PC-3 (cell line): ENCODE measurements at places on chromosomes 12 and 14. TPM values are rescaled to one million over a fixed set of nuclear protein-coding genes. Genes with fewer than 3 reads are reported as not detected.

- no peak for DNase-seq
Measured at GRCh38 chr12:71440763-71441748, 1.5 kb downstream of the LGR5 start.

DNA sequence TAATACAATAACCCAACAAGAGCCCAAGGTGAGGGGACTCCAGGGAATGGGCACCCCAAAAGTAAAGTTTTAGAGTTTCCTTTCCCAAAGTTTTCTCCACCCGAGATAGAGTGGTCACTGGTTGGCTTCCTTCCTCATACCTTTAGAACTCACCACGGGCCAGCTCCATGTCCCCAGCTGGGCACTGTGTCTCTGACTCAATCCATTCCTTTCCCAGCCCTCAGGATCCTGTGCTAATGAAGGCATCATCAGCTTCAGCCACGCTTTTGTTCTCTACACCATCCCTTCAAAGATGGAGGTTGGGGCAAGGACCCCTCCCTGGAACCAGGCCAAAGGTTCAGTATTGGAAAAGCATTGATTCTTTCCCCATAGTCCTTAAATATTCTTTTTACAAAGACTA, 59.8 kb upstream of the VASH1 start:
- DNase-seq, result no peak

DNA sequence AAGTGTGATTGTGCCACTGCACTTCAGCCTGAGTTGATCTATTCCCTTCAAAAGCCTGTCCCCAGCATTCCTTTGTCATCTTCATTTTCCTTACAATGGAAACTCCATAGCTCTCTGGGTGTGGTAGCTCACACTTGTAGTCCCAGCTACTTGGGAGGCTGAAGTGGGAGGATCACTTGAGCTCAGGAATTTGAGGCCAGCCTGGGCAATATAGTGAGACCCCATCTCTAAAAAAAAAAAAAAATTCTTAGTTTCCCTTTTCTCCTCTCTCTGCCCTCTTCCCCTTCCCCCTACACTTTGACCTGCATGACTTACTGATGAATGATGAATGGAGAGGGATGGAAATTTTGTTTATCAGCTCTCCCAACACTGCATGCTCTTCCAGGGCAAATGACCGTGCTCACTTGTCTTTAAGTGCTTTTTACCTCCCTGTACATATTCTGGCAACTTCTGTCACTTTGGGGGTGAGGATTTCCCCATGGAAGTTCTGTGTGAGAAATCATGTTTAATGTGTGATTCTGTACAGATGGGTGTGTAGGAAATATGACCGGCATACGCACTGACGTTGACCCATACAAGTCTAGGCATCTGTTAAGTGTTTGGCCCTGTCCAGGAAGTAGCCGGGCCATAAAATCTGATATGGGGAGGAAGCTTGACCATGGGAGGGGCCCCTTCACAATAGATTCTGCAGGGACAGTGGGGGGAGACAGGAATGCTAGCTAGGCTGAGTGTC, 65.4 kb downstream of the ZFP36L1 start:
- no peak for DNase-seq

GRCh38 chr12:49294086-49294803, 702 bp upstream of the PRPH start:
- no peak for DNase-seq

DNA sequence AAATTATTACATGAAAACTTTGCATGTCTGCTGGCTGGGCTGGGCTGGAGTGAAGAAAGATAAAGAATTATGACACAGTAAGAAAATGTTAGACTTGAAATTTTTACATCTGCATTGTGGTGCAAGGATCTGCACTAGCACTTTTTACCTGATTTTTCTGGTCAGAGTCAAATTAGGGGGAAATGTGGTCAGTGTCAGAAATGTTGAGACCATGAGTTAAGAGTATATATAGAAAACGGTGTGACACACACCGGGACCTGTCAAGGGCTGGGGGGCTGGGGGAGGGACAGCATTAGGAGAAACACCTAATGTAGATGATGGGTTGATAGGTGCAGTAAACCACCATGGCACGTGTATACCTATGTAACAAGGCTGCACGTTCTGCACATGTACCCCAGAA, 90.3 kb downstream of the IGF1 start:
- DNase-seq, result no peak

The KRT77 gene
- total RNA-seq, result not detected in 2 replicates

The TMEM30B gene
- total RNA-seq, result 70.6 and 85.3 TPM in 2 replicates

- no peak for DNase-seq
Measured at GRCh38 chr12:57341275-57341990, 89.4 kb downstream of the R3HDM2 start.

The MANSC4 gene
- 1.9 and 4.1 TPM in 2 replicates for total RNA-seq

DNA sequence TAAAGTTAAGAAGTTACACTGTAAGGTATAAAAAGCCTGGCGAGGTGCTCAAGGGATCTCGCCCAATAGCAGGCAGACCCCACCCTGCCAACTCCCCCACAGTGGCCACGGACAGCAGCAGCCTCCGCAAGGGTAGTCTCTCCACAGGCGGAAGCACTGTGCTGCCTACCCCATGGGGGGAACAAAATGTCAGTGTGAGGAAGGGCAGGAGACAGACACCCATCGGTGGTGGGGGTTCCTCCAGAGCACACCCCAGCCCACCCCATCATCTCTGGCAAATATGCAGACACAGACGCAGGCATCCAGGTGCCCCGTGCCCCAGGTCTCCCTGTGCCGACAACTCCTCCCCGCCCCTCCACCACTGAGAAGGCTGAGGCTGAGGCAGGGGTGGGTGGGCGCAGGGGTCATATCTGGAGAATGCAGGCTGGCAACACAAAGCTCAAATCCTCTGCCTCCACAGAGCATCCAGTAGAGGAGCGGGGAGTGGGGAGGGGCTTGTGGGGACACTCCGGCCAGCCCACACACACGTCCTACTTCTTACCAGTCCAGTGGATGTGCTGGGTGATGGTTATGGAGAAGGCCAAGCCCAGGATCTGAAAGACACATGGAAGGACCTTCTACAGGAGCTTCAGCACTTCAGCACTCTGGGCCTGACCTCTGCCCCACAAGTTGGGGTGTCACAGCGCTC, 68.3 kb upstream of the DDX11 start:
- no peak for DNase-seq

The MDP1 gene
- 16.2 and 23.5 TPM in 2 replicates for total RNA-seq

DNA sequence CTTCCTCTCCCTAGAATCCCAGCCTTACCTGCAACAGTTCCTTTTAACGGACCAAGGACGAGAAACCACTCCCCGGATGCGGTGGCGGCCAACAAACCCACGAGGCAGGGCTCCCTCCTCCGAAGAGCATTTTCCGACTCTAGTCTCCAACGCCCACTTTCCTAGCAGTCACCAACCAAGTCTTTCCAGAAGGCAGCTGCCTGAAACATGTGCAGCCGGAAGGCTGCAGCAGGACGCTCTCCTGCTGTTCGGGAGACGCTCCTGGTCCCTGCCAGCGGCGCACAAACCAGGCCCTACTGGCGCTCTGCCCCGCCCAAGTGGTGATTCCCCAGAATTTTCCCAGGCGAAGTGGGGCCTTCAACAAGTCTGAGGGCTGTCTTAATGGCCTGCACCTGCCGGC, 21.1 kb upstream of the ADAM20 start:
- no peak for DNase-seq

The SYNDIG1L gene
- not detected in 2 replicates for total RNA-seq

- DNase-seq, result peak; percentile 72
Measured at GRCh38 chr14:23352506-23353432, at the start of gene SLC22A17. Gene SLC22A17 (minus strand): TSS chr14:23352887.

GRCh38 chr12:94963649-94964048, 39.8 kb downstream of the NDUFA12 start:
- no peak for DNase-seq

GRCh38 chr14:63475761-63476160, 67.4 kb downstream of the PPP2R5E start:
- DNase-seq, result no peak

DNA sequence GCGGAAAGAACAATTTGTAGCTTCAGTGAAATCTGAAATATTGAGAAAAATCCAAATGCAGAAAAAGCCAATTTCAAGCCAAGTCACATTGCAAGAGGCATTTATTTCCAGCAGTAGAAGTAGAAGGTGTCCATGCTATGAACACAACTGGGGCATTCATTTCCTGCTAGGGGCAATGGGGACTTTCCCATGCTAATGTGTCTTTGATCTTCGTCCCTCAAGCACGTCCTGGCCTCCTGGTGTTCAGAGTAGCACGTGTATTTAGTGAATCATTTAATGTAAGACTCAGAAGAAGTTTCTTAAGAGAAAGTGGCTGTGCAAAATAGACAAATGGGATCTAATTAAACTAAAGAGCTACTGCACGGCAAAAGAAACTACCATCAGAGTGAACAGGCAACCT, 267.9 kb downstream of the TMEM132C start:
- DNase-seq, result no peak

DNA sequence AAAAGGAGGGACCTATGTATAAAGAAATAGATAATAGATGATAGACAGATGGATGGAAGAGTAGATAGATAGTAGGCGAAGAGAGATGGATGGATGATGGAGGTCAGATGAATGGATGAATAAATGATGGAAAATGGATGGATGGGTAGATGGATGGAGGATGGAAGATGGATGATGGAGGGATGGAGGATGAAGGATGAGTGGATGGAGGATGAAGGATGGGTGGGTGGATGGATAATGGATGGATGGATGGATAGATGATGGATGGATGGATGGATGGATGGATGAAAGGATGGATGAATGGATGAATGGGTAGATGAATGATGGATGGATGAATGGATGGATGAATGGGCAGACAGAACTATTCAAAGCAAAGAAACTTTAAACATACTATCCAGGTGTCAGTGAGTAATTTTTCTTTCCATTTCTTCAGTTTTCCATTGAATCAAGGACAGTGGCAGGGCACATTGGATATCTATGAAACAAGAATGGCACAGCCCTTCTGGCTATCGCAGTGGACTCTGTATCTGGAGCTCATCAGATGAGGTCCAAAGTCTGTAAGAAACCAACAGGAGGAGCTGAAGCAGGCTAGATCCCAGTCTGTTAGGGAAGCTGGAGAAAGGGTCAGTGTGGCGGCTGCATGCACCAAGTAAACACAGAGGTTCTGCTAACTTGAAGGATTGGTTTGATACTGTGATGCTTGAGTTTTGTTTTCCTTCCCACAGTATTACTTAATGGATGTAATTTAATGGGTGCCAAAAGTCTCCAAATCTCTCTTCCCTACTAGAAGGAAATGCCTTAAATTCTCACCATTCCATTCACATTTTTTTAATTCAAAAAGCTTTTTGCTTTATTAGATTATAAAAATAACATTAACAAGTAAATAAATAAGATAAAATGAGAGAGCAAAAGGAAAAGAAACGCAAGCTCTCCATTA, 18.1 kb upstream of the MED13L start:
- no peak for DNase-seq

DNA sequence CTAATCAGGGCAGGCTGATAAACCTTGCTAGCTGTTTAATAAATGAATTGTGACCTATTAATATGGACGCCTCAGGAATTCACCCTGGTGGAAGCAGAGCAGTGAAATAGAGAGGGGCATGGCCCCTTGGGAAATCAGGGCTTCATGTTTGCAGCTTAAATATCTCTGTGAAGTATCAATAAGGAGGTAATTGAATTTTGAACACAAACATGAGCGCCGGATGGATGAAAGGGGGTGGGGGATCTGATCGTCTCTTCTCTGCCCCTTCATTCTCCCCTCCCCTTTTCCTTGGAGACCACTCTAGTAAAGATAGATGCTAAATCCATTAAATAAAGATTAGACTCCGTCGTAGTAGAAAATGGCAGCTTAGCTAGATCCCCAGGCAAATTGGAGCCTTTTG, 70.5 kb downstream of the LIN52 start:
- DNase-seq, result no peak

The CHST11 gene
- 53.5 and 56.7 TPM in 2 replicates for total RNA-seq

The FAIM2 gene
- 0.18 TPM in 1 of 2 replicates, not detected in the other for total RNA-seq

The NKX2-1 gene
- total RNA-seq, result not detected in 2 replicates

GRCh38 chr12:115810122-115810901, 467.2 kb downstream of the MED13L start:
- no peak for DNase-seq

The LTBP2 gene
- total RNA-seq, result 17.4 and 18.1 TPM in 2 replicates

The ACOT6 gene
- total RNA-seq, result not detected in 2 replicates

GRCh38 chr12:51472984-51473383, 48.4 kb downstream of the SLC4A8 start:
- no peak for DNase-seq

DNA sequence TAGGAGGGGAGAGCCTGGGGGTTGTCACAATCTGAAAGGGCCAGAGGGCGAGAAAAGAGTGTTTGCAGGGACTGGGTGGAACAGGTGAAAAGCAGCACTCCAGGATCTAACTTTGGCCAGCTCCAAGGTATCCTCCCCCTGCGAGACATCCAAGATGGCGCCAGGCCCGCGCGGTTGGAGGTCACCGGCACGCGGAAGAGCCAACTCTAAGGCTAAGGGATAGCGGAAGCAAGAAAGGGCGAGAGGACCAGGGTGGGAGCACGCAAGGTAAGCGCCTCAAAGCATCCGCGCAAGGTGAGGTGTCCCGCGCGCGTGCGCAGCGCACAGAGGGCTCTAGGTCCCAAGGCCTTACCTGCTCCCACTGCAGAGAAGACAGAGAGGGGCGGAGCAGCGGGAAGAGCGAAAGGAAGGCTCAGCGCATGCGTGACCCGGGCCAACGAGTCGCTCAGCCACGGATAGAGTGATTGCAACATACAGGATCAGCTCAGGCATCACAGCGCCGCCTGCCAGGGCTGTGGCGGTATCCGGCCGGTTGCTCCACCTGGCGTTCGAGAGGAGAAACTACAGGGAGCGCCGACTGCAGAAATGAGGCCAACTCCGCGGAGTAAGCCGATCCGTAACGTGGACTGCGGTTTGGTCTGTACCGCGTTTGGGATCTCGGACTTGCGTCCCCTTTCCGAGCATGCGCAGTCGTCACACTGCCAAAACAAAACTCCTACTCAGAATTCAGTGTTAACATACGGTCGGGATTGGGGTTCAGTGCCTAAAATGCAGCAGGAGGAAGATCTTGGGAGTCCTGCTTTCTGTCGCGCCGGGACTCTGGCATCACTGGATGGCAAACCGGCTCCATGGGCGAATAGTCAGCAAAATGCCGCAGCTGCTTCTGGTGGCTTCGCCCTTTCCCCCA, at the start of gene ATP5MC2:
Gene ATP5MC2, minus strand, starts transcription at position 383 of the 907 bp plus-strand sequence. CDS start 3,469 bp downstream, outside the sequence.
- DNase-seq, result peak; percentile 99

- peak; percentile 54 for DNase-seq
Measured at GRCh38 chr14:37588956-37589714, 5.9 kb downstream of the FOXA1 start.

DNA sequence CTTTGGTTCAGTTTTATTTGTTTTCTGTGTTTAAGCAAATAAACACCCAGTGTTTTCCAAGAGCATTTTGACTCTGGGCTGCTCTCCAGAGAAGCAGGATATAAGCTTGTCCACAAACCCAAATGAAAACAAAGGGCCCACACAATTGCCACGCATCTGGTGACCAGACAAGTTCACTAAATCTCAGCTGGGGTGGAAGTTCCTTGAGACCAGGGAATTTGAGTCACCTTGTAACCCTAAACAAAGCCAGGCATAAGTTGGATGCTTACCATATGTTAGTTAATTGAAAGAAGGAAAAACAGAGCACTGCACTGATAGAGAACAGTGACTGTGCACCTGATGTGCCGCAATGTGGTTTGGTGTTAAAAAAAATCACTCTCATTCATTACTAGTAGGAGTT, 1.6 kb upstream of the TXNRD1 start:
- DNase-seq, result peak; percentile 89
